ENCODE measurements at places on chromosomes 6 and 20. TPM values are rescaled to one million over a fixed set of nuclear protein-coding genes. Genes with fewer than 3 reads are reported as not detected.

DNA sequence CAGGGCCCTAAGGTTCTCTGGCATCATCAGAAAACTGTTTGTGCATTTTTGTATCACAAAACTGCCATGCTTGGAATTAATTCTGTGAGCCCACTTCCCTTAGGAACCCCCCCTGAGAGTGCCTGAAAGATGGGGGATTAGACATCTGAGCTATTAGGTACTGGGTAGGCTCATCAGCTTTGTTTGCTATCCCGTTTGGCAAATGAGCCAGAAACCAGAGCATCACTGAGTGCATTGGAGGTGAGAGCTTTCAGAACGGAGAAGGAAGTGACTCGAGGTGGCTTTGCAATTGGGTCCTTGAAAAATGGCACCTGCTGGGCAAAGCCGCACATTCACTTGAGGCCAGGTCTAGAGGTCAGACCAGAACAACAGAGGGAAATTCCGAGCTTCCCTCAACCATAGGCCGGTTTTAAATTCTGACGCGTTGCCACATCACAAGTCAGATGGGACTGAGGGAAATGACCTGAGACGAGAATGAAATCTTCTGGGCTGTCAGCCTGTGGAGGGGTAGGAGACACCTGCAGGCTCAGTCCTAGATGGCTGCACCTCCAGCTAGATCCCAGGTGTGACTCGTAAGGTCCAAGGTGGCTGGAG, 8.4 kb upstream of the GLP1R start:
- no peak for DNase-seq

The PRSS35 gene
- total RNA-seq, result not detected

- peak; percentile 2 for DNase-seq
Observed at GRCh38 chr20:43040427-43040826, 149.3 kb downstream of the PTPRT start.

The SAYSD1 gene
- 20.3 TPM for total RNA-seq

GRCh38 chr6:168711666-168712300, 270.8 kb downstream of the SMOC2 start:
- DNase-seq, result no peak

GRCh38 chr6:84866715-84867114, 102.3 kb upstream of the TBX18 start:
- DNase-seq, result no peak

The PDE7B gene
- 4.9 TPM for total RNA-seq
